ENCODE measurements at places on chromosomes 1 and 21.

DNA sequence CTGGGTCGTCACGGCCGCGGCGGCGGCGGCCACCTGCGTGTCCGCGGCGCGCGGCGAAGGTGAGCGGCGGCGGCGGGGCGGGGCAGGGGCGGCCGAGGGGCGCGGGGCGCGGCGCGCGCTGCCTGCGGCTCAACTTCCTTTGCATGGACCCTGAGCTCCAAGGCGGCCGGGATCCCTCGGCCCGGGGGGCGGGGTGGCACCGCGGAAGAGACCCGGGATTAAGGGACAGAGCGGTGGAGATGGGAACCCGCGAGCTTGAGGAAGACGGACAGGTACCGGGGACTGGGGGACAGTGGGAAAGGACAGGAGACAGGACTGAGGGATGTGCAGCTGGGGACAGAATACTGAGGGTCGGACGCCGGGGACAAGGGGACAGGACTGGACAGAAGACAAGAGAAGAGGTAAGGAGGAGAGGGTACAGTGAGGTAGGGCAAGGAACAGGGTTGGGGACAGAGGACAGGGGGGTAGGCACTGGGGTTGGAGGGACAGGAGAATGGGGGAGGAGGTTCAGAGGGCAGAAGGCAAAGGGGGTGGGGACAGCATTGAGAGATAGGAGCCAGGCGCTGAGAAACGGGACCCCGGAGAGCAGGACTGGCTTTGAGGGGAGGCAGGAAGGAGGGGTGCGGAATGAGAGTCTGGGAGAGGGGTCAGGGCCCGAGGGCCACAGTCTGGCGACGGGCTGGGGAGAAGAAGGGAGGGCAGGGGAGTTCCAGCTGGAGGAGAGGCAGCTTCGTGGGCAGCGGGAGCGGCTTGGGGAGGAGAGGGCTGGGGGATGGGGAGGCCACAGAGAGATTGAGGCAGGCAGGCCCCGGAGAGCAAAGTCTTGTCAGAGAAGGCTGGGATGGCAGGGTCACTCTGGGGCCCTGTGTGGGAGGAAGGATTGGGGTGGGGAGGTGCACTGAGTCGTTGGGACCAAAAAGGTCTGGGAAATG lies 648 bp downstream of the EPHA8 start:
- DNase-seq: no peak

DNA sequence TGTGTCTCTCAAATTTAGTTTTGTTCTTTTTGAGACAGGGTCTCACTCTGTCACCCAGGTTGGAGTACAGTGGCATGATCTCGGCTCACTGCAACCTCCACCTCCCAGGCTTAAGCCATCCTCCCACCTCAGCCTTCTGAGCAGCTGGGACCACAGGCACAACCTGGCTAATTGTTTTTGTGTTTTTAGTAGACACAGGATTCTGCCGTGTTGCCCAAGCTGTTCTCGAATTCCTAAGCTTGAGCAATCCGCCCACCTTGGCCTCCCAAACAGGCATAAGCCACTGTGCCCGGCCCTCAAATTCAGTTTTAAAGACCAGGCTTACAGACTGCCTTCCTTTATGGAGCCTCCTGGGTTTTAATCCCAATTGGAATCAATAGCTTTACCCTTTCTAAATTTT lies 83.7 kb upstream of the SELENON start:
- no peak for DNase-seq

GRCh38 chr1:21238141-21238800 lies 52.0 kb downstream of the ECE1 start:
- DNase-seq: no peak

- no peak for DNase-seq
These were observed 24.6 kb downstream of the PADI2 start for GRCh38 chr1:17094664-17095063.

GRCh38 chr1:182253319-182253860 lies 138.2 kb downstream of the GLUL start:
- DNase-seq: no peak
